ENCODE measurements at places on chromosomes 11 and 22.

- DNase-seq = no peak
Observed at GRCh38 chr11:70192666-70193410, 10.3 kb upstream of the FADD start.

GRCh38 chr11:27761356-27761755 is 61.1 kb upstream of the BDNF start:
- no peak for DNase-seq

GRCh38 chr11:46315033-46315738 is 32.1 kb upstream of the DGKZ start:
- DNase-seq = peak; percentile 87

DNA sequence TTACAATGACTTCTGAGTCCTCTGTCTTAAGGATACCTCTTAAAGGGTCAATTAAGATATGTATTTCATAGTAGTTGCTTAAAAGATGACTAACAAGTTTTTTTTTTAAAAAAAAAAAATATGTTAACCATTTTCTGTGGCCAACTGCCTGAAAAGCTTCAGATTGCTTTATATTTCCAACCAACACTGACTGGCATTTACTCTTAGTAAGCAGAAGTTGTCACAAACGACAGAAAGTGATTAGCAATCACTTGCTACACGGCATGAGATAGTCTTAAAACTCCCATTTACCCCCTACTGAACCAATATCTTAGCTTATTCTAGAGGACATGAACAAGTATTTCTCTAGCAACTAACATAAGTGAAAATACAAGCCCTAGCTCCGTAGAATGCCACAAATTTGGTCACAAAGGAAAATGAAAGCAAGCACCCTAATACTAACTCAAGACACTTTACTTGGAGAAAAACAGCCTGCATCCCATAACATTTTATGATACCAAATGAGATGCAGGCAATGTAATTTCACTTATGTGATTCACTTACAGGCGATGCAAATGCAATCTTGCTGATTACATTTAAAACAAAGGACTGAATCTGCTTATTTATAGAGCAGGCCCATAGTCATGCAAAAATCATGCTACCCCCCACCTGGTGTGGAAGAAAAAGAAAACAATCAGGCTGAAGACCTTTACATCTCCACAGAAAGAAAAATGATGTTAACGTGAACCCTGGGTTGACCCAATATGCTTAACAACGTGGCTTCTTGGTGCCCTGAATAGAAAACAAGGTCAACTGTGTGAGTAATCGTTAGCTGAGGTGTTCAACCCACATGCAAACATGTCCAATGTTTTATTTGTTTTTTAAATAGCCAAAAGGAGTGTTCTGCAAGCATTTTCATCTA is 25.7 kb downstream of the MPPED2 start:
- DNase-seq = no peak

DNA sequence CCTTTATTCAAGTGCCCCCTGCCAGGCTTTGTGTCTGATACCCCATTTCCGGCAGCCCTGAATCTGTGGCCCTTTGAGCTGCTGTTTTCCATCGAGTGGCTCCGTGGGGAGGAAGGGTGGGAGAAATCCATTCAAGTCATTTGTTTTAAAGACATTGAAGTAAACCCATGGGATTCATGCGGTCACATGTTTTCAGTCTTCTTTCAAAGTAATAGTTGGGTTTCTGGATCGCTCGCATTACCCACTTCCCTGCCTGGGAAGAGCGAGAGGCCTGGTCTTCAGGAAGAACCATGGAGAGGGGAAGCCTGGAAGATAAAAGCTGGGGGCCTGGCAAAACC is 14.4 kb downstream of the DAGLA start:
- DNase-seq = no peak

DNA sequence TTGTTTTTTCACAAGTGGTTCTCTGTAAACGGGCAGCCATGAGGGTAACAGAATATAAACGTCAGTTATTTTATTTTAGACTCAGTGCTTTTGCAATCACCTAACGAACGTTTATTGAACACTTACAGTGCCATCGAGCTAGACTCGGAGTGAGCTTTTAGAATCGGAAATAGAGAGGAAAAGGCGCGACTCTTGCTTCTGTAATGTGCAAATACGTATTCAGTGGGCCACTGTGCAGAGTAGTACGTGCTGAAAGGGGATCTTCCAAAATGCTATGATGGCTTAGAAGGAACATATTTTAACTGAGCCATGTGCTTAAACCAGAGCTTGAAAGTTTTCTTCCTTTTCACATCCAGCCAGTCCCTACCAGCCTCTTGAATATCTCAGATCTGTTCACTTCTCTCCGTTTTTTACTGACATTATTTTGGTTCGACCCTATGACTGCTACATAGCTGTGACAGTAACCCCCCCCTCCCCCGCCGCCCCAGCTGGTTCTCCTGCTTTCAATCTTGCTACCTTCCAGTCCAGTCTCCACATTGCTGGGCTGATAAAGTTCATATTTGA is 468 bp downstream of the DDIAS start:
- DNase-seq = no peak

DNA sequence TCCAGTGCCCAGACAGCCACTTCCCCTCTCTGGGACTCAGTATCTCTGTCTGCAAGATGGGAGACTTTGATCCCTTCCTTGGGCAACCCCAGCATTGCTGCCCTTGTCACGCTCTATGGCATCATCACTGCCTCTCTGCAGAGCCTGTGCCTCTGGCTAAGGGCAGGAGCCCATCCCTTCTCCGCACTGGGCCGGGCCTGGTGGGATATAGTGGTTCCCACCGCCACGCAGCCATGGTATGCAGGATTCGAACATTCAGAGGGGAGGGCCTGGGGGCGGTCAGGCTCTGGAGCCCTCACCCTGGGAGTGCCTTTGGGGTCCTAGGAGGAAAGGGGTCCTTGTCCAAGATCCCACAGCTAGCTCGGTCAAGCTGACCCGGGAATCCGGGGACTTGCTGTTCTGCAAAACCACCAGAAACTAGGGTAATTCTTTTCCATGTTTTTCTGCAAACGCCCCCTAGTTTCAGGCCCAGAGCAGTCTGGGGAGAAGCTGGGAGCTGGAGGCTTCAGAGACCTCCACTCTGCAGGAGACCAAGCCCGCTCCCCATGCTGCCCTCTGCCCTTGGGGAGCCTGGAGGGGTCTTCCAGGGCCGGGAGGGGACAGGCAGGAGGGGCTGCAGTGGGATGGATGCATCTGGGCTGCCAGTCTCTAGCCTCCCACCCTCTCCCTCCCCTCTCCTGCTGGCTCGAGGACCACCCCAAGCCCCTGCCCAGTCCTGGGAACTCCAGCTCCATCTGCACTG is 24.4 kb upstream of the CBX7 start:
- DNase-seq = no peak

GRCh38 chr11:93039531-93040240 is 70.2 kb downstream of the MTNR1B start:
- DNase-seq = no peak

GRCh38 chr11:126598344-126599216 is 243.1 kb downstream of the ST3GAL4 start:
- DNase-seq = no peak

- no peak for DNase-seq
Observed at GRCh38 chr11:26470992-26471391, 101.1 kb downstream of the MUC15 start.

DNA sequence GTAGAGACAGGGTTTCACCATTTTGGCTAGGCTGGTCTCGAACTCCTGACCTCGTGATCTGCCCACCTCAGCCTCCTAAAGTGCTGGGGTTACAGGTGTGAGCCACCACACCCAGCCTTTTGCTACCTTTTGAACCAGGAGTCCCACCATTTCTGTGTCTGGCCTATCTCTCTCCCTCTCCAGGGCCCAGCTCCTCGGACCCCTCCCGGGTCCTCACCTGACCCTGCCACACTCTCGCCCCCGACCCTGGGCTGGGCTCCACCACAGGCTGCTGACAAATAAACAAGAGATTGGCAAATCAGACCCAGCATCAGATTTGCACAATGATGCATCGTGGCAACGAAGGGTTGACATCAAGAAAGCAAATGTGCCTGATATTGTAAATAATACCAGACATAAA is 8.8 kb downstream of the KRTAP5-5 start:
- no peak for DNase-seq

DNA sequence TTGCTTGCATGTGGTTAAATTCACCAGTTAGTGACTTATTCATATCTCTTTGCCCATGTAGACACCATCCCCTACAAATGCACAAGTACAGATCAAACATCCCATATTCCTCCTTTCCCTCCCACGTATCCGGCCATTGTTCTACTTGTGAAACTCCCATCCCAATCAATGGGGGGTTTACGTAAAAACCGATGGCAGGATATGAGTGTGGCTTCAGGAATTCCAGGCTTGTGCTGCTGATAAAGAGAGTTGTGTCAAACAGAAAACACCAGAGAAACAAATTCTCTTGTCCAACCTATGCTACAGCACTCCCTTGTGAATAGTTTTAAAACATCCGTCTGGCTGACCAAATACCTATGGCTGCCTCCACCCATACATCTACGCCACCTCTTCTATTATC is 15.5 kb downstream of the FLI1 start:
- no peak for DNase-seq

DNA sequence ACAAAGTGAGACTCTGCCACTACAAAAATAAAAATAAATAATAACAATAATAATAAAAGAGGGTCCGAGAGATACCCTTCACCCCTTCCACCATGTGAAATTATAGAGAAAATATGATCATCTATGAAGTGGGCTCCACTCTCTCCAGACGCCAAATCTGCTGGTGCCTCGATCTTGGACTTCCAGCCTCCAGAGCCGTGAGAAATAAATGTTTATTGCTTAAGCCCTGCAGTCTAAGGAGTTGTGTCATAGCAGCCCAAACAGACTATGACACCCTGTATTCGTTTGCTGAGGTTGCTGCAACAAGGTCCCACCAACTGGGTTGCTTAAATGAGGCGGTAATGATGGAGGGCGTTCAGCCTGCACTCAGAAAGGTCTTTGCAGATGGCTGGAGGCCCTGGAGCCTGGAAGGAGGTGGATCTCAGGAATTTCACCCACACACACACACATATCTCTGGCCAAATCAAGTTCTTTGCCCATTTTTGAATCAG is 7.6 kb upstream of the SEPTIN5 start:
- DNase-seq = no peak

Measured in activated CD4-positive, alpha-beta T cell treated with anti-CD3 and anti-CD28 coated beads for 48 hours (primary cell).